Naive B cell (primary cell): ENCODE measurements at places on chromosomes 2 and 18.

GRCh38 chr2:85791704-85792565 is 38.1 kb downstream of the ATOH8 start:
- DNase-seq, result no peak
- no peak overlapping the region for H3K27ac ChIP-seq
- no peaks in the 10 kb centered on the region for H3K36me3 ChIP-seq
- no peak overlapping the region for H3K4me3 ChIP-seq
- H3K27me3 ChIP-seq, result peaks cover 39% of the 10 kb centered on the region

DNA sequence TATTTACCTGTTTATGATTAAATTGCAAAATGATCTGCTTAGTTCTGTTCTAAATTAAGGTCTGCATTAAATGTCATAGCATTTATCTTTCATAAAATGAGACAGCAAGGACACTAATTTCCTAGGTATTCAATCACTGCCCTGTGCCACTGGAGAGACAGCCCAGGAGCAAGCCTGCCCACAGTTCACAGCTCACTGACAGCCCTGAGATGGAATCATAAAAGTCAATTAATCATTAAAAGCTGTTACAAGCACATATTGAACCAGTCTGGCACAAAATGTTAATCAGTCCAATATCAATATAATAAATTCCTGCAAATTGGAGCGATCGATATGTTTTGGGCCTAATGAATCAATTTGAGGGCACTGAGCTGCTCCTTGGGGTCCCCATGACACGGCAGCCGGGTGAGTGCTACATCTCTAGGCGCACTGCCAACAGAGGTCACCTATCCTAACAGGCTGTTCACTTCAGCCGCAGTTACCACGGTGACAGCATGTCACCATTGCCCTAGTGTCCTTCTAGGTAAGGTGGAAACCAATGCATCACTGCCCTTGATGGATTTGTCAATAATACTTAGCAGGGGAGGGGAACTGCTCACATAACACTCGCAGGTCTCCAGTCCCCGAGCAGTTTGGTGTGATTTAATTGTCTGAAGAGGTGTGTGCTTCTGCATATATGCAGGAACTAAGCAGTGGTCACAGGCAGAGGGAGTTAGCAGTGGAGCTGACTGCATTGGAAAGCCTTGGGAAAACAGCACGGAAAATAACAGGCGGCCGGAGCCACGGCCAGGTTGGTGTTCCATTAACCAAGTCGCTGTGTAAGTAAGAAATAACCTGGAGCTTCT is 47.3 kb downstream of the POU3F3 start:
- no peak overlapping the region for H3K27ac ChIP-seq
- no peaks in the 10 kb centered on the region for H3K4me1 ChIP-seq
- peaks cover 6% of the 10 kb centered on the region for H3K27me3 ChIP-seq

DNA sequence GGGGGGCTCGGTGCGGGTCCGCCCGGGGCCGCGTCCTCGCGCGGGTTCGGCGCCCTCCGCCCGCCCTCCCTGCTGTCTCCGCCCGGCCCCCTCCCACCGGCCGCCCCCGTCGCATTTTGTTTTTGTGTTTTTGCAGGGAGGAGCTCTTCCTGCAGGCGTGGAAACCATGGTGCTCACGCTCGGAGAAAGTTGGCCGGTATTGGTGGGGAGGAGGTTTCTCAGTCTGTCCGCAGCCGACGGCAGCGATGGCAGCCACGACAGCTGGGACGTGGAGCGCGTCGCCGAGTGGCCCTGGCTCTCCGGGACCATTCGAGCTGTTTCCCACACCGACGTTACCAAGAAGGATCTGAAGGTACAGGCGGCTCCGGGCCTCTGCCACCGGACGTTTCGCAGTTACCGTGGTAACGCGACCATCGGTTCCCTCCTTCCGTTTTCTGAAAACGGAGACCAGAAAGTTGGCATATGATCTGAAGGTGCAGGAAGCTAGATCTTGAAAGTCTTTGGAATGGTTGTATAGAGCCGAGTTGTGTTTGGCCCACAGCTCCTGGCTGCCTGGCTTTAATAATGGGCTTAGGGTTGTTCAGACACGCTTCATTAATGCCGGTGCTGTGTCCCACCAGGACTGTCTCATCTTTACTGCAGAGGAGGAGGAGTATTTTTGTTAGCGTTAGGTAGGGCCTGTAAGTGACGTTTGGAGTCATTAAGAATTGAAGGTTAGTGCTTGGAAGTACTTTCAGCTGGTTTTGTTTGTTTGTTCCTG is 891 bp downstream of the KDM3A start:
- H3K4me3 ChIP-seq, result peak overlapping the region; percentile 99
- H3K36me3 ChIP-seq, result peaks cover 46% of the 10 kb centered on the region

GRCh38 chr2:72973566-72974435 is 56.5 kb downstream of the EMX1 start:
- no peak overlapping the region for H3K27ac ChIP-seq
- H3K36me3 ChIP-seq, result no peaks in the 10 kb centered on the region
- no peaks in the 10 kb centered on the region for H3K4me1 ChIP-seq
- no peak overlapping the region for H3K4me3 ChIP-seq
- no peaks in the 10 kb centered on the region for H3K27me3 ChIP-seq

- H3K4me1 ChIP-seq, result no peaks in the 10 kb centered on the region
- H3K36me3 ChIP-seq, result no peaks in the 10 kb centered on the region
- peaks cover 3% of the 10 kb centered on the region for H3K27me3 ChIP-seq
These were observed 429.1 kb upstream of the PKDCC start for GRCh38 chr2:41618754-41619153.

DNA sequence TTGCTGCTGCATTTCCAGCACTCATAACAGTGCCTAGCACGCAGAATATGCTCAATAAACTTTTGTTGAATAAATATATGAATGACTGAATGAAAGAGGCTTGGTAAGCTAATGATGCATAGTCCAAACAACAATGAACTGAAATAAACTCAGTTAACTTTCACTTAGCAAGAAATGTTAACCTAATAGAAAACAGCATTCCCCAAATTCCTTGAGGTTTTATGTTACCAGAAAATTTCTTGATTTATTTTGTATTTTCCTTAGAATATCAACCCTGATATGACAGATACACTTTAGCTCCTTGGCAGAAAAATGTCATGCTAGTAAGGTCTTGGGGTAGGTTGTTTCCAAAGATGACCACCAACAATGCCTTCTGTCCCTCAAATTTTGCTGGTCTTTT is 217.4 kb downstream of the KCNE4 start:
- no peaks in the 10 kb centered on the region for H3K36me3 ChIP-seq
- no peak overlapping the region for H3K4me3 ChIP-seq
- no peaks in the 10 kb centered on the region for H3K27me3 ChIP-seq
- no peak overlapping the region for H3K27ac ChIP-seq
- DNase-seq, result no peak

GRCh38 chr18:60508108-60508507 is 135.5 kb upstream of the MC4R start:
- H3K27me3 ChIP-seq, result no peaks in the 10 kb centered on the region
- H3K27ac ChIP-seq, result no peak overlapping the region
- H3K4me3 ChIP-seq, result no peak overlapping the region
- H3K4me1 ChIP-seq, result no peaks in the 10 kb centered on the region

DNA sequence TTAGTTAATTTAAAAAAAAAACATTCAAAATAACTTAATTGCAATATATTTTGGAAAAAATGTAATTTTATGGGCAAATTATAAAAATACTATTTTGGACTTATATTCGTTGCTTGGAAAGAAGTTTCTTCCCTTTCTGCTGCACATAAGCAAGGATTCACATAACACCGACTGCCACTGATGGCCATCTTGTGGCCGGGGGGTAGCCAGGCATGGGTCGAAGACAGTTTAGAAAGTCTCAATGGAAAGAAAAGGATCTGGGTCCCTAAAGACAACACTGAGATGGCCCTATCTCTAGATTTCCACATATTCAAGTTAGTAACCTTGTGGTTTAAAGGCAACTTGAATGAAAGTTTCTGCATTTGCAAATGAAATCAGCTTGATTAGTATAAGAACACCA is 318.6 kb downstream of the AKAIN1 start:
- H3K4me1 ChIP-seq, result no peaks in the 10 kb centered on the region
- H3K27me3 ChIP-seq, result no peaks in the 10 kb centered on the region

GRCh38 chr2:10721396-10722251 is at the start of gene ATP6V1C2:
Gene ATP6V1C2, plus strand, starts transcription at chr2:10721630. Its CDS starts 1,220 bp downstream, at chr2:10722850.
- peak; percentile 51 for DNase-seq
- peaks cover 34% of the 10 kb centered on the region for H3K27me3 ChIP-seq
- peak within 1 kb of the TSS; percentile 86 for H3K4me3 ChIP-seq
- peaks cover 11% of the 10 kb centered on the region for H3K4me1 ChIP-seq
- H3K27ac ChIP-seq, result peak within 1 kb of the TSS; percentile 65

GRCh38 chr18:48868468-48869466 is 82.0 kb downstream of the SMAD7 start:
- peak overlapping the region; percentile 98 for H3K27ac ChIP-seq
- no peaks in the 10 kb centered on the region for H3K36me3 ChIP-seq
- H3K27me3 ChIP-seq, result no peaks in the 10 kb centered on the region

- H3K4me1 ChIP-seq, result peaks cover 55% of the 10 kb centered on the region
- no peak overlapping the region for H3K27ac ChIP-seq
- no peak overlapping the region for H3K4me3 ChIP-seq
- no peaks in the 10 kb centered on the region for H3K27me3 ChIP-seq
- no peak for DNase-seq
- no peaks in the 10 kb centered on the region for H3K36me3 ChIP-seq
These were observed 72.2 kb upstream of the RBM44 start for GRCh38 chr2:237726401-237726830.

DNA sequence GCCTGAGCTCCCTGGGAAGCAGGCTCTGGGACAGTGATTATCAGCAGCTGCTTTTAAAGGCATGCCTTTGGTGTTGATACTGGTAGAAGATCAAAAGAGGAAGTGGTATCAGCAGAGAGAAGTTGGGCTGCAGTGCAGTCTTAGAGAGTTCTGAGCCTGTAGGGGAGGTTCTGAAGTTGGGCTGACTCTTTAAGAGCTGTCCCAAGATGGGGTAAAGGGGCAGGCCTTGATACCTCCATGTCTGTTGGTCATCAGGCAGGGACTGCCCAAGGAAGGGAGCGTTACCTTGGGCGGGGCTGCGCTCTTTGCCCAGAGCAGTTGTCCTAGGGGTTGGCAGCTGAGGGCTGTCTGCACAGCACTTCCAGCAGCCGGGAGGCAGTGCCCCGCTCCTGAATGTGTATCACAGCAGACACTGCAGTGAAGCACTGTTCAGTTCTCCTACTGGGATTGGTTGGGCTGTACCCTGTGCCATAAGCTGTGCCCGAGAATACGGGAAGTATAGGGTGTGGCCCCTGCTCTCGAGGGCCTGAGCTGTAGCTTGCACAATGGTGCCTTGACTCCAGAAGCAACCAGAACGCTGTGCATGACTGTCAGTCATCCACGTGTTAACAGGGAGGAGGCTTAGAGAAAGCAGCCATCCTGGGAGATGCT is 177.0 kb downstream of the CTIF start:
- H3K36me3 ChIP-seq, result peaks cover 15% of the 10 kb centered on the region
- no peaks in the 10 kb centered on the region for H3K27me3 ChIP-seq

- no peak overlapping the region for H3K27ac ChIP-seq
- H3K27me3 ChIP-seq, result no peaks in the 10 kb centered on the region
- DNase-seq, result no peak
- no peak overlapping the region for H3K4me3 ChIP-seq
These were observed 107.8 kb upstream of the LTBP1 start for GRCh38 chr2:32838949-32839348.

- no peak for DNase-seq
- H3K4me1 ChIP-seq, result no peaks in the 10 kb centered on the region
- H3K27me3 ChIP-seq, result peaks cover 42% of the 10 kb centered on the region
- no peaks in the 10 kb centered on the region for H3K36me3 ChIP-seq
These were observed 35.7 kb downstream of the AMER3 start for GRCh38 chr2:130790804-130791616.

GRCh38 chr18:69998523-69998987 is 50.9 kb upstream of the CD226 start:
- no peak overlapping the region for H3K4me3 ChIP-seq
- no peak for DNase-seq
- no peaks in the 10 kb centered on the region for H3K4me1 ChIP-seq
- peaks cover 42% of the 10 kb centered on the region for H3K36me3 ChIP-seq
- H3K27me3 ChIP-seq, result no peaks in the 10 kb centered on the region

GRCh38 chr2:16948710-16949109 is 283.1 kb upstream of the CYRIA start:
- H3K4me1 ChIP-seq, result peaks cover 5% of the 10 kb centered on the region
- no peak overlapping the region for H3K4me3 ChIP-seq
- no peak for DNase-seq
- no peak overlapping the region for H3K27ac ChIP-seq
